Naive thymus-derived CD8-positive, alpha-beta T cell (primary cell): ENCODE measurements at places on chromosomes 2 and 18. TPM values are rescaled to one million over a fixed set of nuclear protein-coding genes. Genes with fewer than 3 reads are reported as not detected.

LHCGR gene
- not detected for polyA plus RNA-seq

DNA sequence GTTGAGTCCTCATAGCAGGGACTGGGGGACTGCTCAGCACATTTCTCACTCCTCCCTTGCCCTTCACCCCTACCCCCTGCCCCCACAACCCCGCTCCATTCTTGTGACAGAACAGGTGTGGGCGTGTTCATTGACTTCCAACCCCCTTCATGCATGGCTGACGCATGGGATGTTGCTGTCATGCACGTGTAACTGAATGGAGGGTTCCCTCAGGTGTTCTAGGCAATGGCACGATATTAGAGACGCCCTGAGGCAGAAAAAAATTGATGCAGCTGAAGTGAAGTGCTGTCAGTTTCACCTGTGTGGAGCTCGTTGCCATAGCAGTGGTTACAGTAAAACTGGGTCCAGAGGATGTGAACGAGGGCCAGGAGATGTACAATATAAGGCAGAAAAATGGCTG lies 6.5 kb upstream of the THOC1 start:
- no peak for DNase-seq

GRCh38 chr2:143356736-143357446 lies 227.7 kb downstream of the ARHGAP15 start:
- DNase-seq = no peak

- no peak for DNase-seq
Observed at GRCh38 chr2:175074478-175074877, 69.3 kb upstream of the CHN1 start.

DNA sequence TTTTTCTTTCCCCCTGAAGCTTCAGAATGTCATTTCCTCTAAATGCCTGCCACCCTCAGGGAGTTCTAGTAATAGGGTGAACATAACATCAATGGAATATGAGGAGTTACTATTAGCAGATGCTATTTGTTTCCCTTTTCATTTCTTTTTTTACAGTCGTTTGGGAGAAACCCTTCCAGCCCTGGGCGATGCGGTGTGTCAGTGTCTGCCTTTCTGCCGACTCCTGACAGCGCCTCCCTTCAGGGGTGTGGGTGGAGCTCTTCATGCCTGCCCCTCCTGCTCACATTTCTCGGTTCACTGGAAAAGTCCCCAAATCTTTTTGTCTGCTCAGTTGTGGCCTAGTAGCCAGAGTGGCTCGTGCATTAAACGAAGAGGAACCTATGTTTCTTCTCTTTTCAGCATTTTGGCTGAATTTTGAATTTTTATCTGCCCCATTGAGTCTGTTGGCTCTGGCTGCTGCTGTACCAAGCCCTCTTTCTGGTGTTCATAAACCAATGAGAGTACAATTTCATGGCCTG lies 72.3 kb downstream of the FMNL2 start:
- DNase-seq = no peak

DNA sequence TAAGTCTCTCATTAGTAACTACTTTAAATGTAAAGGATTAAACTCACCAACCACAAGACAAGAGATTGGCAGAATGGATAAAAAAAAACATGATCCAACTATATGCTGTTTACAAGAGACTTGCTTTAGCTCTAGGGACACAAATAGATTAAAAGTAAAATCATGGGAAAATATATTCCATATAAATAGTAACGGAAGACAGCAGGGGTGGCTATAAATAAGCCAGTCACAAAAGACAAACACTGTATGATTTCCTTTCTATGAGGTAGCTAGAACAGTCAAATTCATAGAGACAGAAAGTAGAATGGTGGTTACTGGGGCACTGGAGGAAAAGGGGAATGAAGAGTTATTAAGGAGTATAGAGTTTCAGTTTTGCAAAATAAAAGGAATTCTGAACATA lies 145.2 kb downstream of the THADA start:
- no peak for DNase-seq

GRCh38 chr2:102141970-102142828 lies at the start of gene IL1R1:
IL1R1 (plus strand) TSS chr2:102142746; CDS start chr2:102157725, 14,979 bp downstream.
- no peak for DNase-seq
